Right ventricle myocardium superior (tissue), 1 donor: ENCODE measurements at places on chromosomes 7 and 10.
A peak's percentile ranks its signal among the peaks of the same experiment; 100 is the strongest.

- DNase-seq: no peak
Observed at GRCh38 chr7:138398857-138399256, 61.2 kb upstream of the TRIM24 start.

- DNase-seq: no peak
Observed at GRCh38 chr10:28302012-28302637, 739 bp downstream of the MPP7 start.

- DNase-seq: no peak
Observed at GRCh38 chr10:29407280-29407858, 118.5 kb downstream of the LYZL1 start.

- no peak for DNase-seq
Observed at GRCh38 chr7:75637854-75638593, 100.7 kb downstream of the HIP1 start.

DNA sequence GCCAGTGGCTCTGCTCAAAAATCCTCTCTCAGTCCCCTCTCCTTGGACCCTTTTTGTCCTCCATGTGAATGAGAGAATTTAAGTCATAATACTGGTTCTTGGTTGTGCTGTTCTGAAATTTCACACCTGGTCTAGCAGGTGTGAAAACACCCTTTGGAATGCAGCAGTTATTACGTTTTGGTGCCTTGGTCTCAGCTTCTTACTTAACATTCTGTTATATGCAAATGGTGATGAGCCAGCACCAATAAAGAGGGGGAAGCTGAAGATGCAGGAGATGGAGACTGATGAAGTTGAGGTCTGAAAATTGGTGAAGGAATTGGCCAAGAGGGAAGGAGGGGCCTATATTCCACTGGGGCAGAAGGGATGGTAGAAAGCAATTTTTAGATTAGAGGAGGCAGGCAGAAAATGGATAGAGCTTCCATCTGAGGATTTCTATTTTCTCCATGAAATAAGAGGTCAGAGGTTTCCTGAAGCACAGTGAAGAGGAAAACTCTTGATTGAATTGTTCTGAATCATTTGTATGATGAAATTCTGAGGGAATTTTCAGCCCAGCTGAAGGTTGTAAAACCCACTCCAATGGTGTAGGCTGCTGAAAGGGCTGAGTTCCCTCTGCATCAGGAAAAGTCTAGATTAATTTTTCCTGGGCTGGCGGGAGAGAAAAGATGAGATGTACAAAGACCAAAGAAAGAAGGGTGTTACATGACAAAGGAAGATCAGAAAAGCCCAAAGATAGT, 94.0 kb upstream of the FAM180A start:
- DNase-seq: no peak

DNA sequence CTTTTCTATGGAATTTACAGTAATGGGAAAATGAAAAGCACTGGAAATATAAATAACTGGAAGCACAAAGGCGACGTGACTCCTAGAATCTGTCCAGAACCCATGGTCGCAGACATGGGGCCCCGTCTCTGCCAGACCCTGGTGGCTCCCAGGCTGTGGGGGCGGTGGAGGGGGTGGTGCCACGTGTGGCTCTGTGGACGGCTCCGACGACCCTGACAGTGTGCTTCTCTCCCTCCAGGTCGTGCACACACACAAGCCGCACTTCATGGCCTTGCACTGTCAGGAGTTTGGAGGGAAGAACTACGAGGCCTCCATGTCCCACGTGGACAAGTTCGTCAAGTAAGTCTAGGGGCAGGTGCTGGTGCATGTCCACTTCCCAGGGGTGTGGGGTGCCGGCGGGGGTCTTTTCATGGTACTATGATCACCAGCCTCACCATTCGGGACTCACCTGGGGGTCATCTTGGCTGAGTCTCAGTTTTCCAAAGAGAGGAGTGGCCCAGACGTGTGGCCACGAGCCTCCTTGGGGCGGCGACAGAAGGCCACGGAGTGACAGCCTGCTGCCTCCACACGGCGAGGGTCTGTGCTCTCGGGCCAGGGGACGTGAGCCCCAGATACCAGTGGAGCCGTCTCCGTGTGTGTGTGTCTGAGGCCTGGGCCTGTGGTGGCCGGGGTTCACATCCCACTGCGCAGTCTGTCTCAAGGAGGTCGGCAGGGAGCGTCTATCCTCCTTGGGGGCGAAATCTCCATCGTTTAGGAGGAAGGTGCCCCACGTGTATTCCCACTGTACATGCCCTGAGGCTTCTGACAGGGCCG, 108.2 kb downstream of the INPP5A start:
- DNase-seq: no peak

GRCh38 chr7:13875496-13876074, 113.9 kb downstream of the ETV1 start:
- no peak for DNase-seq

DNA sequence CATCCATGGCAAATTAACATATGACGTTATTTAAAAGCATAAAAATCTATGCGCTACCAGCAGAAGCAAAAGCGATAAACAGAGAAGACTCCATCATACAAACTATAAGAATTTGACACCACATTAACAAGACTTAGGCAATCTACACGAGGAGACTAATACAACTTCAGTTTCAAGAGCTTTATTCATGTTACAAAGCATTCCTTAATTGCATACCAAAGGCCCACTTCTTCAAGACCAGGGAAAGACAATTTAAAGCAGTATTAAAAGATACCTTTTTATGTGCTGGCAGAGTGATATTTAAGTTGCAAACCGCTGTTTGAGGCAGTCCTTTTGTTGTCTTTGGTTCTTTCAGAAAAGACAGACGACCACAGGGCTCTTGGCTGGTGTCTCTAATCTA, 176.0 kb upstream of the CCDC6 start:
- no peak for DNase-seq

DNA sequence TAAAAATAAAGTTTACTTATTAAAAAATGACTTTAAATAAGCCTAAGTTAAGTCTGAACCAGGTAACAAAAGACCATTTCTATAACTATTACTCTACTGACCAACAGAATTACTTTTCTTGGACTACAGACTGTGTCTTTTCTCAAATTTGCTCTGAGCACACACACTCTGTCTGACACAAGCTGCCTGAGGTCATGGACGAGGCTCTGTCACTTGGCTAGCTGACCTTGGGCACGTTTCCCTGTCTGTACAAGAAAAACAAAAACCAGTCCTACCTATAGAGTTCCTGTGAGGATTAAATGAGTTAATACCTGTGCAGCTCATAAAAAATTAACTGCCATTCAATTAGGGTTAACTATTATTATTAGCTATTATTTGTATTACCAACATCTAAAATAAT, 22.9 kb downstream of the ATE1 start:
- DNase-seq: no peak

- no peak for DNase-seq
Observed at GRCh38 chr10:34231441-34232180, 583.5 kb downstream of the PARD3 start.

DNA sequence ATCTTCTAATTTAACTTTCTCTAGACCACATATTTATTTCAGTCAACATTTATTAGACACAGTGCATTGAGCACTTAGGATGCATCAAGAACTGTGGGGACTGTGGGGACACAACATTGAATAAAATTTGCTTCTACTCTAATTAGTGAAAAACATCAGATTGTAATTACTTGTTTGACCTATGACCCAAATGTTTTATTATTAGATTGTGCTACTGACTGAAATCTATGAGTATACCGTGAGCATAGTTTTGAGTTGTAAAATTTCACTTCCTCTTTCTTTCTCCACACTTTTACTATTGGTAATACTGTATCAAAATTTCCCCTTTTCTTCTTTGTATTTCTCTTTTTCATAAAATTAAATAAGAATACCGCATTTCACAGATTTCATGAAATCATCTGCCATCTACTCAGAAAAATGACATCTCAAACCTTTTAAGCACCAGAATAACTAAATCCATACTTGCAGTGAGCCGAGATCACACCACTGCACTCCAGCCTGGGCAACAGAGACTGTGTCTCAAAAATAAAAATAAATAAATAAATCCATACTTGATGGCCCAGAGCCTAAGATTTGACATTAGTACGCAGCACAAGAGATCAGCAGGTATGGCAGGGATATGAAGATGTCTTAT, 25.4 kb upstream of the INPP5F start:
- DNase-seq: no peak

DNA sequence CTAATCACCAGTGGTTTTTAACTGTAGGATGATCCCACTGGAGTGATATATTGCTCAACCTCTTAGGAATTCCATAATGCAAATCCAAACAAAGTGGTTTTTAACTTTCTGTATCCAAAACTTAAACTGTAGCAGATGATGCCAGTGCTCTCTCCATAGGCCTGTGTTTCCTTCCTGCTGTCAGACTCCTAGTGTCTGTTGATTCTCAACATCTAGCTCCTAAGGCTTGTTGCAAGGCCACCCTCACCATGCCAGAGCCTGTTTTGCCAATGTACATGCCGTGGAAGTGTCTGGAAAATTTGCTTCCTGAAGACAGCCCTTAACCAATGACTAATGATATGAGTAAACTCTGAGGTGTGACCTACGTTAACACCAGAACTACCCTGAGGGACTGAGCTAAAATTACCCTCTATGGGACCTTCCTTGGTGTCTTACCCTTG, 39.3 kb downstream of the C1GALT1 start:
- DNase-seq: no peak

DNA sequence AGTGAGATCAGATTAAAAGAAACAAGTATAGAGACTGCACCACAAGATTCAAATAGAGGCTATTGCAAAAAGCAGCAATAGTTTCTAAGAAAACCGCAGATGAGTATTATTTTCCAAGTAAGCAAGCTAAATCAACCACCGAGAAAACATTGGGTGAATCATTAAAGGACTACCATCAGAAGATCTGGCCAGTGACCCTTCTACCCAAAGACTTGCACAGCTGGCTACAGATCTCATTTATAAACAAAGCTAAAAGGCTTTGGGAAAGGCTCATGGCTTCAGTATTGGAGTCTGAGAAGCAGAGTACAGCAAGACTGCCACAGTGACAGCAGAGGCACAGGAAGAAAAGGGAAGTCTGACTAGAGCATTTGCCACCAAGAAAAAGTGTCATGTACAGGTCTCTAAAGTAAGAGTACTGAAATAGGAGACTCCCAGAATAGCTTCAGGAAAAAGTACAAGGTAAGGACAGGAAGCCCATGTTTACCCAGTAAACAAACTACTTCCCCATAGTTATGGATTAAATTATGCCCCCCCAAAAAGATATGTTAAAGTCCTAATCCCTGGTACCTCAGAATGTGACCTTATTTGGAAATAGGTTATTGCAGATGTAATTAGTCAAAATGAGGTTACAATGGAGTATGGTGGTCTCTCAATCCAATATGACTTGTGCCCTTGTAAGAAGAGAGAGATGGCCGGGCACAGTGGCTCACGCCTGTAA, 19.0 kb downstream of the STEAP1 start:
- DNase-seq: no peak

DNA sequence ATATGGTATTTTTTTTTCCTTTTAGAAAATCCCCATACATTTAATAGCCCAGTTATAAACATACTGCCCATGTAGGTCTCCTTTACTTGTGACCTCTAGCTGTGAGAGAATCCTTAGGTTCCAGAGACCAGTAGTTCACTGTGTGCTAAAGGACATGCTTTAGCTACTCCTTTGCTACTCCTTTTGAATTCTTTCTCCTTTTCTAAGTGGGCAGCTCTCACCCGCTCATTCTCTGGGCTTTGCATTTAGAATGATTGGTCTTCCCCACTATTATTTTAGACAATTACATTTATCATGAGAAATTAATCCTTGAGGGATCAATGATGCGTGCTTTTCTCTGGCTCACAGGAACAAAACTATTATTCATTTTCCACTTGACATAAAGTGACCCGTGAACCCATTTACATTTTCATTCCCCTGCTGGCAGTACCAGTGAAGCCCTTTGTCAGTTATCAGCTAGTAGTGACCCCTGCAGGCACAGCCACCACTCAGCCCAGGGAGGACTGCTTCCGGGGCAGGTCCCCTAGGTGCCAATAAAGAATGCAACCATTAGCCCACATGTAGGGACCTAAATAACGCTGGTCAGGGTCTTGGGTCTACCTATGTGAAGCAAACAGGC, 844.3 kb downstream of the CNTNAP2 start:
- no peak for DNase-seq

- peak; percentile 68 for DNase-seq
Observed at GRCh38 chr10:5944389-5945189, 32.8 kb downstream of the IL15RA start.

DNA sequence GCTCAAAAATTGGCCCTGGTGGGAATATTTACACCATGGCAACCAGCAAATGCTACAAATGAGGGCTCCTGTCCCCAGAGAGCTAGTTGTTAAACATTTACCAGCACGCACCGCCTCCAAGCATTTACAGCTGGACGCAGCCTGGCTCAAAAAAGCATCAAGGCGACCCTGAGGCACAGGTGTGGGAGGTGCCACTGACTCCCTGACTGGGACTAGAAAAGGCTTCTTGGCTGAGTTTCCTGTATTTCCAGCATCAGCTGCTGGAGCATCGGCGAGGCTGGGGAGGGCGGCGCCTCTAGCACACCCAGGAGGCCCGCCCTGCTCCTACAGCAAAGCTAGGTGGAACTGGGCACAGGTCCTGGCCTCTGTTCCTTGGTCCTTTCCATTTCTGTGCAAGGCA, 43.5 kb upstream of the ZRANB1 start:
- DNase-seq: no peak

DNA sequence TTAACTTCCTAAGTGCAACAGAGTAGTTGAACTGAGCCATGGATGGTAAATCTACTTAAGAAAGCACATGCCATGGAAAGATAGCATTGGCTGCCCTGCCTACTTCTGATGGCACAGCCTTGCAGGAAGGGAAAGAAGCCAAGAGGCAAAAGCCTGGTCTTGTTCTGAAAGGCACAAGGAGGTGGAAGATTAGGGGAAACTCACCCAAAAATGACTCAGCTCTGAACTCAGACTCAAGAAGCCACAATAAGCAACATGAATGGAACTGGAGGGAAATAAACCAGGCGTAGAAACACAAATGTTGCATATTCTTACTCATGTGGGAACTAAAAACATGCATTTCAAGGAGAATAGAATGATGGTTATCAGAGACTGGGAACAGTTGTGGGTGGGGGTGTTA, 20.8 kb upstream of the ALOX5 start:
- no peak for DNase-seq

- DNase-seq: no peak
Observed at GRCh38 chr7:88789480-88790064, 6.0 kb downstream of the TEX47 start.

GRCh38 chr7:1697499-1698125, 27.5 kb downstream of the ELFN1 start:
- DNase-seq: peak; percentile 19

DNA sequence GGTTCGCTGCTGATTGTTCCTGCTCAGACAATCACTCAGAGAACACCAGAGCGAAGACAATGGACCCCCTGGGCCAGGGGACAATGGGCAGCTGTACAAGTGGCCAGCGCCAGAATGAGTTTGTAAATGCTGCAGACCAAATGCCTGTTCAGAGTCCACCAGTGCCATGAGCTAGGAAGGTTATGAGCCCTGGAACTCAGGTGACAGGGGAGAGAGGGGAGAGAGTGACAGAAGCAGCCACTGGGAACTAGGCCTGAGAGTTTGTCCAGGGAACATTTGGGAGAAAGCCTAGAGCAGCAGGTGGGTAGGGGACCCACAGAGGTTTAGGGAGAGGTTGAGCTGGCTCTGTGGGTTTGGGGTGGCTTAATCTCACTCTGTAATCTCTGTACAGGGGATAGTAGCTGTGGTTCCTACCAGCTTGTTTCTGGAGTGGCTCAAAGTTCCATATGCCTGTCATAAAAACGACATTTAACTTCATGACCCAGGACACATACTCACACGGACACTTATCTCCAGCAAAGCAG, 60.4 kb downstream of the C10orf105 start:
- no peak for DNase-seq
